ENCODE measurements at places on chromosomes 6 and 20.

GRCh38 chr6:42294759-42295158, 77.1 kb upstream of the MRPS10 start:
- no peak for DNase-seq

DNA sequence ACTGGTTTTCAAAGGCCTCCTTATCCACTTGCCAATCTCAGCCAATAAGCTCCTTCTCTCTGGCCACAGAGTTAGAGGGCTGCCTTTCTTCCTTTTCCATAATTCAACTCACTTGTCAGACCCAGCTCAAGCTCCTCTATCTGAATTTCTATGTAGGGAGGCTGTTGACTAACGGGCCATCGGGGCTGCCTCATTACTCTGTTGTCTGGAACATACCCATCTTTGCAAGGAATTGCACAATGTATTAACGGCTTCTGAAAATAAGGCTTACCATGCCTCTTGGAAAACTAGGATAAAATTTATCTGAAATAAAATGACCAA, 28.5 kb upstream of the KIF6 start:
- no peak for DNase-seq

GRCh38 chr6:164039954-164040375, 625.4 kb downstream of the QKI start:
- DNase-seq, result peak; percentile 44

- DNase-seq, result no peak
These were observed 14.9 kb upstream of the SLC22A16 start for GRCh38 chr6:110491299-110491643.

DNA sequence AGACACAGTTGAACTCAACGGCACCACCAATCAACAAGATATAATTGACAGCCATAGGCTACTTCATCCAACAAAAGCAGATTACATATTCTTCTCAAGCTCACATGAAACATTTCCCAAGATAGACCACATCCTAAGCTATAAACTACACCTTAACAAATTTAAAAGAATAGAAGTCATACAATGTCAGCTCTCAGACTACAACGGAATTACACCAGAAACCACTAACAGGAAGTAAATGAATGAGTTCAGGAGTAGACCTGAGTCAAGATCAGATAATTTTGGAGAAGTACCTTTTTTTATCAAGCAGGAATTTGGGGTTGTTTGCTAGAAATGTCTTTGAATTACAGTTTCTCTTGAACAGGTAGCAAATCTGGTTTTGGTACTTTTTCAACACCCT, 237.8 kb downstream of the TBX18 start:
- DNase-seq, result no peak
